Fibroblast of lung (primary cell): ENCODE measurements at places on chromosomes 5 and 9. TPM values are rescaled to one million over a fixed set of nuclear protein-coding genes. Genes with fewer than 3 reads are reported as not detected.

The INSL6 gene
- not detected in 2 replicates for polyA plus RNA-seq

The SLC6A7 gene
- polyA plus RNA-seq, result 0.02 TPM in 1 of 2 replicates, not detected in the other

The BAAT gene
- polyA plus RNA-seq, result 0.02 and 0.03 TPM in 2 replicates

The CCDC192 gene
- polyA plus RNA-seq, result not detected in 2 replicates

The CATSPER3 gene
- polyA plus RNA-seq, result 0.12 and 0.32 TPM in 2 replicates

The CDK7 gene
- polyA plus RNA-seq, result 67.7 and 95.4 TPM in 2 replicates

The SUSD1 gene
- 23.1 and 27.4 TPM in 2 replicates for polyA plus RNA-seq

GRCh38 chr9:35349287-35349990 lies 140.5 kb upstream of the RUSC2 start:
- DNase-seq, result no peak
- no peaks in the 10 kb centered on the region for H3K36me3 ChIP-seq
- H3K4me1 ChIP-seq, result peaks cover 16% of the 10 kb centered on the region
- H3K27me3 ChIP-seq, result no peaks in the 10 kb centered on the region
- no peak overlapping the region for H3K27ac ChIP-seq

- H3K27me3 ChIP-seq, result no peaks in the 10 kb centered on the region
- peaks cover 3% of the 10 kb centered on the region for H3K4me1 ChIP-seq
- H3K4me3 ChIP-seq, result no peak overlapping the region
These were observed 16.9 kb downstream of the RABL6 start for GRCh38 chr9:136824496-136825225.

- H3K27me3 ChIP-seq, result no peaks in the 10 kb centered on the region
- no peaks in the 10 kb centered on the region for H3K4me1 ChIP-seq
- DNase-seq, result no peak
- no peak overlapping the region for H3K4me3 ChIP-seq
- no peaks in the 10 kb centered on the region for H3K36me3 ChIP-seq
These were observed 8.3 kb upstream of the BTNL9 start for GRCh38 chr5:181031716-181032115.

- peak overlapping the region; percentile 59 for H3K4me3 ChIP-seq
- DNase-seq, result no peak
- peaks cover 4% of the 10 kb centered on the region for H3K4me1 ChIP-seq
These were observed 9.9 kb upstream of the TRIM36 start for GRCh38 chr5:115179394-115180164.

GRCh38 chr9:99626426-99626825 lies 195.3 kb upstream of the NR4A3 start:
- H3K27me3 ChIP-seq, result peaks cover 3% of the 10 kb centered on the region
- no peaks in the 10 kb centered on the region for H3K36me3 ChIP-seq
- no peak overlapping the region for H3K4me3 ChIP-seq

GRCh38 chr9:107355394-107355793 lies 72.3 kb downstream of the RAD23B start:
- no peak overlapping the region for H3K27ac ChIP-seq
- DNase-seq, result no peak
- peaks cover 3% of the 10 kb centered on the region for H3K27me3 ChIP-seq
- H3K4me3 ChIP-seq, result no peak overlapping the region
- no peaks in the 10 kb centered on the region for H3K36me3 ChIP-seq
- H3K4me1 ChIP-seq, result no peaks in the 10 kb centered on the region

- DNase-seq, result no peak
- H3K27ac ChIP-seq, result no peak overlapping the region
- no peak overlapping the region for H3K4me3 ChIP-seq
- no peaks in the 10 kb centered on the region for H3K4me1 ChIP-seq
These were observed 617.6 kb downstream of the IRX1 start for GRCh38 chr5:4212981-4213819.

GRCh38 chr9:129160712-129161533 lies 17.1 kb downstream of the IER5L start:
- no peak overlapping the region for H3K27ac ChIP-seq
- H3K27me3 ChIP-seq, result no peaks in the 10 kb centered on the region
- DNase-seq, result peak; percentile 77
- no peak overlapping the region for H3K4me3 ChIP-seq
- no peaks in the 10 kb centered on the region for H3K36me3 ChIP-seq

DNA sequence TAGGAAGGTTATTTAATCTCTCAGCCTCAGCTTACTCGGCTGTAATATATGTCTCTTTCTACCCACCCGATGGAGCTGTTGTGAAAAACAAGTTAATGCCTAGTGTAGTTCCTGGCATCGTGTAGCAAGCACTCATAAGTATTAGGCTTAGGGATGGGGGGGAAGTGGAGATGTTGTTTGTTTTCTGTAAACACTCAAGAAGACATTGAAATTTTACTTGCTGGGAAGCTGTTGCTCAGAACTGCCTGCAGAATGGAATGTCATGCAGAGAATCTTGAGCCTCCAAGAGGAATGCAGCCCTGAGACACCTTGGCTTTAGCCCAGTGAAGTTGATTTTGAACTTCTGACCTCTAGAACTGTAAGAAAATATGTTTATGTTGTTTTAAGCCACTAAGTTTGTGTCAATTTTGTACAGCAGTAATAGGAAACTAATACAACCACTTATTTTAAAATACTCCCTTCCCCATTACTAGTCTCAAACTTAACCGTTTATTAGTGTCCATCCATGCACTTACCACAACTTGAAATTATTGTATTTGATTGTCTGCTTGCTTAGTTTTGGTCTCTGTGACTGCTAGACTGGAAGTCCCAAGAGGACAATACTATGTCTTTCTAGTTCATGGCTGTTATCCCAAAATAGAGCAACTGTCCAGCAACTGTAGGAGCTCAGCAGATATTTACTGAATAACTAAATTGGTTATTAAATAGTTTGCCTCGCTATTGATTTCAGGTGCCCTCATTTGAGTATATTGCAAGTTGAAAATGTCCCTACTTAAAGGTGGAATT lies 53.8 kb downstream of the MFAP3 start:
- no peaks in the 10 kb centered on the region for H3K36me3 ChIP-seq
- H3K27ac ChIP-seq, result no peak overlapping the region
- H3K27me3 ChIP-seq, result no peaks in the 10 kb centered on the region
- H3K4me1 ChIP-seq, result no peaks in the 10 kb centered on the region
- no peak overlapping the region for H3K4me3 ChIP-seq

DNA sequence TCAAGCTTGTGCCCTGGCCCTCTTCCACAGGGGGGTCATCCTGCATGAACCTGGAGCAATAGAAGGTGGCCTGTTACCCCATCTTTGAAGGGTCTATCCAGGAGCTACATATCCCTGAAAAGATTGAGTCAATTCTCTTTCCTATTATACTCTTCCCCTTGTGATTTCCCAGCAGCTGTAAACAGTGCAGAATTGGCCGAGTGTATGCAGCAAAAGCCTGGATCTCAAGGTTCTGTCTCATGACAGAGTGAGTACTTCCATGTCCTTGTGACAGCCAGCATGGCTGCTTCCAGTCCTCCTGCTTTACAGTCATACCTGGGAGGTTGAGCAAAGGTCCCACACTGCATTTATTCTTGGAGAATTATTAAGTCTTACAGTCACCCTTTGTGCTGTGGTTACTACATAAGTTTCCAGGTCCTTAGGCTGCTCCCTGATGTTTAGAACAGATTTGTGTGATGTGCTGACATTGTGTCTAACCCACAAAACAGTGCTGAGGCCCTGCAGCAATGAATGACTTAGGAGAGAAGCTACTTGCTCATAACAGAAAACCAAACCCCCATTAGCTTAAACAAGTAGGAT lies 67.5 kb downstream of the NREP start:
- DNase-seq, result no peak
- H3K27me3 ChIP-seq, result no peaks in the 10 kb centered on the region
- no peaks in the 10 kb centered on the region for H3K4me1 ChIP-seq

DNA sequence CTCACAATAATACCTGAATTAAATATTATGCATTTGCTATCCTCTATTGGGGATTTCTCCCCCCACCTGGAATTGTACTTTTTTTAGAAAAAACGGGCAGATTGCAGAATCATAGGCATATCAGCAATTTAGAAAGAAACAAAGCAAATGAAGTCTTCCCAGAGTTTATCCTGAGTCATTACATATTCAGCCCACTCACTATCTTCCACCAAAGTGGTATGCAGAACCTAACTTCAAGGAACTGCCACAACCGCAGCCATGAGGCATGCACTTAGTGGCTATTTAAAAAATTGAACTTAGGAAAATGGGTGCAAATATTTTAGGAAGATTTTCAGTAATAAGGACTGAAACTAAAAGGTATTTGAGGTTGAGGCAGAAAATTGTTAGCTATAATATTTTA lies 48.6 kb downstream of the UBAP1 start:
- H3K27me3 ChIP-seq, result no peaks in the 10 kb centered on the region
- H3K4me3 ChIP-seq, result no peak overlapping the region
- H3K27ac ChIP-seq, result no peak overlapping the region
- DNase-seq, result no peak

DNA sequence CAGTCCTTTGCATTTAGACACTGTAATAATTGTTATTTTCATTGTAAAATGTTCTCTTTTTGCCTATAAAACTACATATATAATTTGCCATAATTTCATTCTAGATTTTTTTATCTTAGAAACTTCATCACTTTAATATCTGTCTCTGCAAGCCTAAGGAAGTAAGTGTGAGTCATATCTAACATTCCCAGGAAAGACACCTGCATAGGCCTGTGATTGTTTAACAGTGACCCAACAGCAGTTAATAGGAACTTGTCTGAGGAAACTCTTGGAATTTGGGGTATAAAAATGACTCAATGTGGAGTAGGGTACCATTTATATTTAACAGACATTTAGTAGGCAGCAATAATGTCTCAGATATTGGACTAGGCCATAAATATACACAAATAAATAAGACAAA lies 229.2 kb upstream of the FAM174A start:
- no peaks in the 10 kb centered on the region for H3K27me3 ChIP-seq
- H3K4me1 ChIP-seq, result no peaks in the 10 kb centered on the region
- no peaks in the 10 kb centered on the region for H3K36me3 ChIP-seq
- peak; percentile 1 for DNase-seq
- no peak overlapping the region for H3K27ac ChIP-seq

DNA sequence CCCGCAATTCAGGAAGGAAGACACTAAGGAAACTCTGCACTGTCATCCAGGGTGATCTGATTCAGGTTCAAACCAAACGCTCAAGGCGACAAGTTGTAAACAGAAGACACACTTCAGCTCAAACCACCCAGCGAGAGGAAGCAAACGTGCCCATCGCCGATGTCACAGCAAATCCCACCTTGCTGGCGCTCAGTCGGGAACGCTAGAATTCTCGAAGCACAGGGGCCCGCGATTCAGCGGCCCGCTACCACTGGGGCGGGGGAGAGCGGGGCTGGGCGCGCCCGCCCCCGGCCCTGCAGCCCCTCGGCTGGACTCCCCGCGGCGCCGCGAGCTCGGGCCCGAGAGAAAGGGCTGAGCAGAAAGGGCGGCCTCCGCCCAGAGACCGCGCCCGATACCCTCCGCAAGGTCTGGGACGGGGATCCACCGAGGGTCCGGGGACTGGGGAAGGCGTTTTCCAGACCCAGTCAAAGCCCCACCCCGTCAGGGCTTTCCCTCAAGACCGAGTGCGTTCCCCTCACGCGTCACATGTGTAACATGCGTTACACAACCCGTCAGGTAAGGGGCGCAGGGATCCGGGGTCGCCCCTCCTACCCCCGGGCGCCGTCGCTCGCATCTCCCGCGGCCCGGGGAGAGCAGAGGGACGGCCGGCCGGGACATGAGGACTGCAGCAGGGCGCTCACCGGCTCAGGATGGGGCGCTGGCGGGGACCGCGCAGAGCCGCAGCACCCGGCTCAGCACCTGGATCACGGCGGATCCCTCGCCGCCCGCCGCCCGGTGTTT lies 469 bp downstream of the AGTPBP1 start:
- H3K4me1 ChIP-seq, result peaks cover 6% of the 10 kb centered on the region
- peak overlapping the region; percentile 73 for H3K4me3 ChIP-seq
- peaks cover 2% of the 10 kb centered on the region for H3K27me3 ChIP-seq
- H3K36me3 ChIP-seq, result no peaks in the 10 kb centered on the region

DNA sequence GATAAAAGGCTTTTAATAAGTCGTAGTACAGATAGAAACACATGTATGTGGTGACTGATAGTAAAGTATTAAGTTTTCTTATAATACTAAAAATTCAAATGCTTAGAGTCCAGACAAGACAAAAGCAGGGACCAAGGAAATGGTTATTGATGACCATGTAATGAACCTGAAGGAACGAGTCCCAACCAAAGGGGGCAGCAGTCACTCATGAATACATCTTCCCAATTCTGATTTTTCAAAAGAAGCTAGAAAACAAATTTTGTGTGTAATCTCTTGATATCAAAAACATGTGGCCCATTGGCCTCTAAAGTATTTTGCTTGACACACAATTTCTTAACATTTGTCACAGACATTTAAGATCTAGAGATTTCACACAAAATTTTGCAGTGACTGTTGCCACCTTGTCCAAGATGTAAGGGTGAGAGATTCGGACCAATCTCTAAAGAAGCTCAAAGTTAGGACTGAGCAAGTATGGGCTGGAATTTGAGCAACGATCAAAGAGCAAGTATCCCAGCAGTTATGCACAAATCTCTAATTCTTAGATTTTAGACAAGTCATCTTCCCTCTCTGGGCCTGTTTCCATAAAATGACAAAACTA lies 66.8 kb downstream of the ARL15 start:
- H3K4me3 ChIP-seq, result no peak overlapping the region
- H3K27ac ChIP-seq, result no peak overlapping the region
- no peaks in the 10 kb centered on the region for H3K27me3 ChIP-seq
- no peaks in the 10 kb centered on the region for H3K36me3 ChIP-seq
- no peaks in the 10 kb centered on the region for H3K4me1 ChIP-seq
- DNase-seq, result peak; percentile 22

GRCh38 chr9:77531400-77531799 lies 116.7 kb downstream of the GNA14 start:
- DNase-seq, result peak; percentile 31
- no peak overlapping the region for H3K27ac ChIP-seq
- no peak overlapping the region for H3K4me3 ChIP-seq
- H3K36me3 ChIP-seq, result no peaks in the 10 kb centered on the region
- no peaks in the 10 kb centered on the region for H3K4me1 ChIP-seq

DNA sequence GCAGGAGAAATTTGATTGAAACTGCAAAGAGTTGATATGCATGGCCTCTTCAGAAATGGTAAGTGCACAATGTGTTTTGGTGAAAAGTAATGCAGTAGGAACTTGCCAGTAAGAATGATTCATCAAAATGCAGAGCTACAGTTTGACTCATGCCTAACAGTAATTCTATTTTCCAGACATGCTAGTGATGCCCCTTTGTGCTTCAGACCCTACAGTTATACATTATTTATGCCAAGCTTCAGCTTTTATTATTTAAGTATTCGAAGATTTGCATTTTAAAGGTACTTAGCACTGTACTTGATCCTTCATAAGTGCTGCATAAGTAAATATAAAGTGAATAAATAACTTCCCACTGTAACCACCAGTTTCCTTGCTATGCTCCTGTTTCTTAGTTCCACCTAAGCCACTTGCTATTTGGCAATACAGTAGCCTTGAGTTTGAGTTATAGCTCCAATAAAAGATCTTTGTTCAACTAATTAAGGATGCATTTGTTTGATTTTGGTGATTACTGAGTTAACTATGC lies 3.6 kb upstream of the SPATA31E1 start:
- H3K27me3 ChIP-seq, result no peaks in the 10 kb centered on the region
- peak overlapping the region; percentile 26 for H3K27ac ChIP-seq
- peaks cover 3% of the 10 kb centered on the region for H3K4me1 ChIP-seq
- DNase-seq, result peak; percentile 91
- no peak overlapping the region for H3K4me3 ChIP-seq

- no peak overlapping the region for H3K4me3 ChIP-seq
- no peak for DNase-seq
- no peak overlapping the region for H3K27ac ChIP-seq
- no peaks in the 10 kb centered on the region for H3K27me3 ChIP-seq
- H3K4me1 ChIP-seq, result peaks cover 3% of the 10 kb centered on the region
These were observed 42.8 kb upstream of the IL6ST start for GRCh38 chr5:56037531-56038010.
